Activated CD4-positive, alpha-beta memory T cell treated with anti-CD3 and anti-CD28 coated beads, Interleukin-2, amount 10 ng/mL, durations not matched to agents 7 days and 5 days (primary cell): ENCODE measurements at places on chromosomes 4 and X.

GRCh38 chr4:135269125-135269890, 1067.7 kb upstream of the PABPC4L start:
- H3K4me3 ChIP-seq: no peak overlapping the region
- DNase-seq: no peak
- H3K4me1 ChIP-seq: no peaks in the 10 kb centered on the region

DNA sequence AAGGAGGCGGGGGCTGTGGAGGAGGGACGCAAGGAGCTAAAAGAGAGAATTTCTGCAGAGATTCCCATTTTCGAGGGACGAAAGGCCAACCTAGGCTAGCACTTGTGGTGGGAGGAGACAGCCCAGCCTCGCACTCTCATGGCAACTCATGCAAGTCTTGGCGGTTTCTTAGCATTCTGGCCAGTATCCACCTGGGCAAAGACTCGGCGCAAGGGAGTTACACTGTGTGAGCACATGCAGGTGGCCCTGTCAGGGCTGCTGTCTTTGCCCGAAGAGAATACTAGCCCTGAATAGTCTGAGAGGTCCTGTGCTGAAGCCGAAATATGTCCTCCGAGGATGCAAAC, 15.5 kb downstream of the MCF2 start:
- no peaks in the 10 kb centered on the region for H3K36me3 ChIP-seq
- H3K4me1 ChIP-seq: peaks cover 8% of the 10 kb centered on the region
- no peak overlapping the region for H3K27ac ChIP-seq

DNA sequence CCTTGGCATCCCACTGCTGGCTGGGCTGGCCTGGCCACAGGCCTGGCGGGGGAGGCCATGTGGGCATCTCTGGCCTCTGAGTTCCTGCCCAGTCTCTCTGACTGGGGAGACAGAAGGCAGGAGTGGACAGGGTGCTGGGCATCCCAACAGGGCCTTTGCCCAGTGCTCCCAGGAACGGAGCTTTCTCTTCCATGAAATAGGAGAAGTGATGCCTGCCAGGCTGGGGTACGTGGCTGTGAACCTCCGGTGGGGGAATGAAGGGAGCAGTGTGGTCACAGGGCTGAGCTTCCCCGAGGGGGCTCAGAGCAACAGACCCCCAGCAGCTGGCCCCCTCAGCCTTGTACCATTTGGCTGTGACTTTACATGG, 40.4 kb upstream of the HMX1 start:
- no peak overlapping the region for H3K27ac ChIP-seq
- DNase-seq: peak; percentile 11
- H3K36me3 ChIP-seq: no peaks in the 10 kb centered on the region
- H3K4me3 ChIP-seq: no peak overlapping the region

DNA sequence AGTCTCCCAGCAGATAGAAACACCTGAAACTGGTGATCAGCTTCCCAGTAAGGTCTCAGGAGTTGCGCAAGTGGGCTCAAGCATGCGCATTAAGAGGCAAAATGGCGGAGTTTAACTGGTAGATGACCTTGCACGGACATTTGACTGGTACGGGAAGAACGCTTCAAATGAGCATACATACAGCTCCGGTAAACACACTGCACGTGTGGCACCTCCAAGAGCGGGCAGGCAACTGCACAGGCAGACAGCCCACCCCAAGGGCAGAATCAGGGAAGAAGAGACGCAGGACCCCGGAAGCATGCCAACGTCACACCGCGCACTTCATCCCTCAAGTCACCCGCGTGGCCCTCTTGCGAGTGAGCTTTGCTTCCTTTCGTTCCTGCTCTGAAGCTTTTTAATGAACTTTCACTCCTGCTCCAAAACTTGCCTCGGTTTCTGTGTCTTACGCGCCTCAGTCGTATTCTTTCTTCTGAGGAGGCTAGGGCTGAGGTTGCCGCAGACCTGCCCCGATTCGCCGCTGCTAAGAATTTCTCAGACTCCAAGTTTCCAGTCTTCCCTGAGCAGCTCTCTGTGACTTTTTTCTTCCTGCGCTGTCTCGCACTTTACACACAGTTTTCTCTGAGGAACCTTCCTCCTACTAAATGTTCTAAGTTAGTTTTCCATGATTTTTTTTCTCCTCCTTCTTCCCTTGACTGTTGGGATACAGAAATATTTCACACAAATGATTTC, 180.7 kb upstream of the ZFP42 start:
- peak overlapping the region; percentile 35 for H3K27ac ChIP-seq
- no peaks in the 10 kb centered on the region for H3K27me3 ChIP-seq
- DNase-seq: no peak
- no peaks in the 10 kb centered on the region for H3K36me3 ChIP-seq
- H3K4me3 ChIP-seq: peak overlapping the region; percentile 46

- peaks cover 4% of the 10 kb centered on the region for H3K27me3 ChIP-seq
- no peaks in the 10 kb centered on the region for H3K4me1 ChIP-seq
- no peaks in the 10 kb centered on the region for H3K36me3 ChIP-seq
- DNase-seq: no peak
- H3K4me3 ChIP-seq: no peak overlapping the region
Measured at GRCh38 chrX:38375891-38376290, 23.5 kb downstream of the OTC start.

DNA sequence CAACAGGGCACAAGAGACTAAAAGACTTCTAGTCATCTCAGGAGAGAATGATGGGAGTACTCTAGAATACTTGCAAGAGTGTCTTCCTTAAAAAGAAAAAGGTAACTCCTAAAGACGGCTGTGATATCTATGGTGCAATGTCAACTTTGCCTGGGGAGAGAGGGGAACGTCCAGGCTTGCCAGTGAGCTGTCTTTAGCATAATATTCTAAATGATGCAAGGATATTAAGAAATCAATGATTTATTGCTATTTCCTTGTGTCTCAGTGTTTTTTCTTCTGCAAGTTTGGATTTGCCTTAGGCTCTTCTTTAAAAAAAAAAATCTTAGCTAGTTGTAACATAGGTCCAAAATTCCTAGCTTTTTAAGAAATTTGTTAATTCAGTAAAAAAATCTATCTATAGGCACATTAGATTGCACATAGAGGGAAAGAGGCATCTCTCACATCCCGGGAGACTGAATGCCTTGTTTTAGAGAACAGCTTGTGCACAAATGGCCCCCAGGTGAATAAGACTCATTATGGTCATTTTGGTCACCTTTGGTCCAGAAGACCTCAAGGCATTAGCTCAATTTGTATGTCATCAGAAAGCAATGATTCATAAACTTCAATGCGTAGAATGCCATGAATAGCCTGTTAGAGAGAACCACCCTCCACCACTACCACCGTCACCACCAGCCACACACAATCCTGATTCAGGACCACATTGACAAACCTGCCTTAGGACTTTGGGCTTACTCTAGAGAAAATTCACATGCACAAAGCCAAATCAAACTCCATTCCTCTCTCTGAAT, 104.1 kb downstream of the PALLD start:
- no peaks in the 10 kb centered on the region for H3K36me3 ChIP-seq
- peaks cover 10% of the 10 kb centered on the region for H3K27me3 ChIP-seq
- no peak overlapping the region for H3K27ac ChIP-seq

GRCh38 chr4:21454831-21455230, 493.7 kb downstream of the KCNIP4 start:
- no peaks in the 10 kb centered on the region for H3K36me3 ChIP-seq
- no peaks in the 10 kb centered on the region for H3K4me1 ChIP-seq
- H3K27me3 ChIP-seq: no peaks in the 10 kb centered on the region
- H3K4me3 ChIP-seq: no peak overlapping the region
- DNase-seq: no peak
